Stimulated activated CD8-positive, alpha-beta memory T cell treated with anti-CD3 and anti-CD28 coated beads, Interleukin-15, amount 100 ng/mL, for 4 hours (primary cell): ENCODE measurements at places on chromosomes 2 and 18.

- no peak for DNase-seq
Measured at GRCh38 chr18:77004555-77005380, 127.8 kb downstream of the MBP start.

DNA sequence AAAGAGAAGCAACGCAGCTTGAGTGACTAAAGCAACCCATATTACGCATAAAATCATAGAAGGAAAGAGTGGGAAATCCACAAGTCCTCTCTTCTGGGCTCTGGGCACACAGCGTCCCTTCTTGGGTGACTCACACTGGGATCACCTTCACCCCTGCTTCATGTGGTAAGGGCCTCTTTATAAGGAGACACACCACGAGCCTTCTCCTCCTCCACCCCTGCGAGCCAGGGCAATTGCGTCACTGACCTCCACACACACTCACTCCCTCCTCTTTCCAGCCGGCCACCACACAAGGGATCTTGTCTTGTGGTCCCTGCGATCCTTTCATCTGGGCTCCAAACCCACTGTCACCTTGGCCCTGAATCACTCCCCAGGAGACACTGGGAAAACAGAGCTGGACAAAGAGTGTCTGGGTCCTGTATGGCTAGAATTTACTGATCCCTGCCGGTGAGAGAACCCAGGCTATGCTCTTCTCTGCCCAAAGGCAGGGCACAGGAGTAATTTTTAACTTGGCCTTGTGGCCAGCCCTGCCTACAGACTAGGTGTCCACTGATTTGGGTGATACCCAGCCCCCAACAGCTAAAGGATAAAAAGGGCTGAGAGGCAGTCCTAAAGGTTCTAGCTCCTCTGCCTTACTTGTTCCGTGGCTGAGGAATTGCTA is 35.3 kb downstream of the NHEJ1 start:
- DNase-seq = no peak

DNA sequence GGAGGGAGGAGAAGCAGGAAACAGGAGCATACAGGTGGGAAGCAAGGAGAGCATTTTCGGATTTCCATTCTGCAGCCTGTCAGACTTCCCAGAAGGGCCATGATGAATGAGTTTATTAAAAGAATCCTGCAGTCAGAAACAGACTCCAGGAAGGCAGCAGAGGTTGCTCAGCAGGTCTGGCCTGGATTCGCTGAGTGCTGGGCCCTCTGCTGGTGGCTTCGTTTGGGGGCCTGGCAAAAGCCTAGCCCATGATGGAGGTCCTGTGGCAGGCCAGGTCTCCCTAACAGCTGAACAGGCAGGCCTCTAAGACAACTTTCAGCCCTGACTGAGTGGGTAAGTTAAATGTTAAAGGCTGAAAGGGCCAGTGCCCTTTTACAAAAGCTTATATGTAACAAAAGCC is 108.2 kb upstream of the CAPN13 start:
- no peak for DNase-seq

- no peak for DNase-seq
Measured at GRCh38 chr2:62568074-62568473, 62.1 kb upstream of the TMEM17 start.

GRCh38 chr18:41073372-41073954 is 881.6 kb upstream of the PIK3C3 start:
- no peak for DNase-seq

- DNase-seq = no peak
Measured at GRCh38 chr2:164028814-164029534, 293.2 kb upstream of the FIGN start.

GRCh38 chr18:46416706-46417638 is 240.0 kb downstream of the LOXHD1 start:
- no peak for DNase-seq

GRCh38 chr2:221254299-221254698 is 317.8 kb downstream of the EPHA4 start:
- DNase-seq = no peak

- DNase-seq = no peak
Measured at GRCh38 chr2:136932700-136933099, 167.4 kb downstream of the THSD7B start.

GRCh38 chr18:2089396-2089795 is 481.9 kb downstream of the METTL4 start:
- no peak for DNase-seq

- no peak for DNase-seq
Measured at GRCh38 chr2:40395169-40396073, 56.5 kb downstream of the SLC8A1 start.

GRCh38 chr2:9410108-9410507 is 13.2 kb downstream of the ITGB1BP1 start:
- DNase-seq = no peak

DNA sequence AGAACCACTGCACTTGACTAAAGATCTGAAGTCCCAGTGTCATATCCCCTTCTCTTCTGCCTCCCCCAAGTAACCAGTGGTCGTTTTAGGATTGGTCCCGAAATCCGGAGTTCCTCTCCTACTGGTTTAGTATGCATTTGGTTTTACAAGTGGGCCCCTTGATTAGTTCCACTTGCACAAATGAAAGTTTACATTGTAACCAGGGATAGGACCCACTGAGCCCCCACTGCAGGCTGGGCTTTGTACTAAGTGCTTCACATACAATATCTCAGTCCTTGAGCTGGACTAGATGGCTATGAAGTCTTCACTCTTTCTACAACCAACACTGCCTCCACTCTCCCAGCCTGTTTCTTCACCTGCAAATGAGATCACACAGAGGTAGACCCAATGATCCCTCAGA is 50.4 kb downstream of the CYRIA start:
- no peak for DNase-seq

DNA sequence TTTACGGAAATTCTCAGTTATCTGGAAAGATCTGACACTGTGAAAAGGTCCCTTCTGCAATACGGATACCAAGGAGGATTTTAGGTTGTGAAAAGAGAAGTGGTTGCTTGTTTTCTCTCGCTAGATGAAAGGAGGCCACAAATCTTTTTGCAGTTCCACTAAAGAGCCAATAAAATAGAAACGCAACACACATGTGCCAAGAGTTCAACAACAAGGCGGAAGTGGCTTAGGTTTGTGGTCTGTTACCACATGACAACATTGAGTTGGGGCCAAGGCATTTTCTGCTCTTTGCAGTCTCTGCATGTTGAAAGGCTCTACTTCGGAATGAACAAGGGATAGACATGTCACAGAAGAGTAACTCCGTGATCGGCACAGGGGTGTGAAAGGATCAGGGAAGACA is 115.7 kb upstream of the OSR1 start:
- no peak for DNase-seq

DNA sequence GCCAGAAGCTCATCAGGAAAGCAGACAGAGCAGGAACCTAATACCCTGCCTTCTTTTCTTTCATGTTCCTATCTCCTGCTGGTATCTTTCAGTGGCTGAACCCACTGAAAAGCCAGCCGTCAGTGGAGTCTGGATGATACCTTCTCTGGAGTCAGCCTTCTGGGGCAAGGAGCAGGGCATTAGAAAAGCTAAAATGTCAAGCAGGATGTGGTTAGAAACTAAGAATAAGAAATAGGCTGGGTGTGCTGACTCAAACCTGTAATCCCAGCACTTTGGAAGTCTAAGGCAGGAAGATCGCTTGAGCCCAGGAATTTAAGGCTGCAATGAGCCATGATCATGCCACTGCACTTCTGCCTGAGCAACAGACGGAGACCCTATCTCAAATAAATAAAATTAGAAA is 642.0 kb upstream of the FSHR start:
- no peak for DNase-seq

DNA sequence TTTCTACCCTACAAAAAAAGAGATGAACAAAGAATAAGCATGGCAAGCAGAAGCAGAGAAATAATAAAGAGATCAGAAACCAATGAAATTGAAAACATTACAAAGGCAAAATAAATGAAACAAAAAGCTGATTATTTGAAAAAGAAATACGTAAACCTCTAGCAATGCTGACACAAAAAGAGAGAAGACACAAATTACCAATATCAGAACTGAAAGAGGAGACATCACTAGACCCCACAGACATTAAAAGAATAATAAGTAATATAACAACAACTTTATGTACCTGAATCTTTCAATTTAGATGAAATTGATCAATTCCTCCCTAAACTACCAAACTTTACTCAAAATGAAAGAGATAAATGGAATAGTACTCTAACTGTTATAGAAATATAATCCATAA is 75.9 kb downstream of the TMEM163 start:
- DNase-seq = no peak

- no peak for DNase-seq
Measured at GRCh38 chr2:42787424-42787787, 5.0 kb downstream of the HAAO start.

- DNase-seq = no peak
Measured at GRCh38 chr2:134846213-134846612, 7.8 kb downstream of the ACMSD start.

DNA sequence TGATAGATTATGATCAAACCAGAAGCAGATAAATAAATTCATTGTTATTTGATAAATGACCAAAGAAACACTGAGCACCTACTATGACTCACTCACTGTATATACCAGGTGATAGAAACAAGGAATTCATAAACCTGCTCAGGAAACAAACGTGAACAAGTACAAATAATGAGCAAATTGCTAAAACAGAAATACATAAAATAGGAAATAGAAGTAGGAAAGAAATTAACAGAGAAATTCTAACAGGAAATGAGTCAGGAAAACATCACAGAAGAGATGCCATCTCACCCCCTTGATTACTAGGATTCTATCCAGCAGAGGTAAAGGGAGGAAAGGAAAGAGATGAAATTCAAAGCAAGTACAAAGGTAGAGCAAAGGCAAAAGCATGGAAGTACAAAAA is 31.3 kb downstream of the EXOC6B start:
- DNase-seq = no peak

- DNase-seq = no peak
Measured at GRCh38 chr2:172607379-172607928, 51.6 kb downstream of the PDK1 start.

GRCh38 chr2:37402636-37403035 is 58.2 kb downstream of the QPCT start:
- DNase-seq = no peak

- no peak for DNase-seq
Measured at GRCh38 chr2:43469094-43469493, 126.7 kb downstream of the THADA start.

GRCh38 chr2:207408086-207408794 is 121.5 kb upstream of the CREB1 start:
- DNase-seq = no peak

DNA sequence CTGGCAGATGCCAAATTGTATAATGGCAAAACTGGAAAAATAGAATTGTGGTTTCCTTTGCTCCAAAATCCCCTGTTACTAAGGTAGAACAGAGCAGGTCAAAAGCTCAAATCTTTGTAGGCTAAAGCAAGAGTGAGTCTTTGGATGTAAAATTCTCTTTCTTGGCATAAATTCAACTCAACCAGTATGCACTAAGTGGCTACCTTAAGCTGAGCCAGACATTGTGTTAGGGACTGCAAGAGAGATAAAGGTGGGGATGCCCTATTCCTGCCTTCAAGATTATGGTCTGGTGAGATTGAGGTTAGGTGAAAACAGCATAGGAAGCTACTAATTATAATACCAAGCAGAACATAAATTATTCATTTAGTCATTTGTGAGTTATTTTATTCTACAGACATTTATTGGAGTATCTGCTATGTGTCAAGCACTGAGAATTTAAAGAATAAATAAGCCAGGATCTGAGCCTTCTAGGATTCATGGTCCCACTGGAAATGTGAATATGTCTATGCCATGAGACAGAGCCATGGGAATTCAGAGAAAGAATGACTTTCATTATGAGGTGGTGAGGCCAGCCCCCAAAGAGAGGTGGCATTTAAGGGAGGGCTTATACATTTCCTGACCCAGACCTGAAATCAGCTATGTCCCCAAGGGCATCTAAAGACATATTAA is 198.0 kb upstream of the NCKAP5 start:
- no peak for DNase-seq

DNA sequence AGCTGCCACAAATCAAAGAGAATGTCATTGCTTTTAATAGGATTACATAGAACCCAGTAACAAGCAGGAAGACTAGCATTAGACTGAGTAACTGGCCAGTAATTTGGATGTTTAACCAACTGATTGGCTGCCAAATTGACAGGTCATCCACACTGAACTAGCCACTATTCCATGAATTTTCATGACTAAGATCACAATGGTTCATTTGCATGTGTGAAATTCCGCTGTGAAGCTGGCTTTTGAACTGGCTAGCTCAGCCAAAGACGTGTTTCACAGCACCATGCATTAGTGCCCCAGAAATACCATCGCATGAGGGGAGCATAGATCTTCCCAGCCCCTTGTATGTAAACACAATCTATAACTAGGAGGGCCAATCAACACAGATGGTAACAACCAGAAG is 649.8 kb downstream of the ARHGAP15 start:
- DNase-seq = no peak

DNA sequence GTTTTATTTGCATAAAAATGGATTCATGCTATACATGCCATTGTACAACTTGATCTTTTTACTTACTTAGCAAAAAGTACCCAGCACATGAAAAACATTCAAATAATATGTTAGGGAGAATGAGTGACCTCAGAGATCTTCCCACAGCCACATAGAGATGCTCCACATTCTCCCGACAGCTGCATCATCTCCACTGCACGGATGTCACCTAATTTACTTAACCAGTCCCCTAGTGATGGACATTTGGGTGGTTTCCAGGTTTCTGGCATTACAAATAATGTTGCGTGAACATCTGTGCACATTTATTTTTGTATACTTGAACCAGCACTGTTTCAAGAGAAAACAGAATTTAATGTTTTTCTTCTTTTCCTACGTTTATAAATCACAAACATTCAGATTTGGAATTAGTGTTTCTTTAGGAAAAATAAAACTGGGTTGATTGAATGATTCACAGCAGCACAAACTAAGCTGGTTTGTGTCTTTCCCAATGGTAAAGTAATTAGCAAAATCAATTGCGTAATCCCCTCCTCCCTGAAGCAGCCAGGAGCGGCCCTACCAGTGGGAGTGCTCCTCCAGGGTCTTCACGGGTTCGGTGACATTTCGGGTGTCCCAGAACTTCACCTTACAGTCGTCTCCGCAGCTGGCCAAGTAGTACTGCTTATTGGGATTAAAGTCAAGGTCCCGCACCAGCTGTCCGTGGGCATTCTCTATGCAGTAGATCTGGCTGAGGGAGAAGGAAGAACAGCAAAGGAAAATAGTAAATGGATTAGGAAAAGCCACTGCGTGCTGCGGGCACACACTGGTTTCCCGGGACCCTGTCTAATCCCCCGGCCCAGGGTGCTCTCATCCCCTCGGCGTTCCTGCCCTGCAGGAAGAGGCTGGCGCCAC is 183.9 kb downstream of the EIPR1 start:
- no peak for DNase-seq

- DNase-seq = no peak
Measured at GRCh38 chr2:159728629-159729028, 16.3 kb downstream of the MARCHF7 start.
